ENCODE measurements at places on chromosomes 7 and 10.
A peak's percentile ranks its signal among the peaks of the same experiment; 100 is the strongest.

- no peak for DNase-seq
These were observed 114.3 kb downstream of the CDK14 start for GRCh38 chr7:90710466-90710850.

DNA sequence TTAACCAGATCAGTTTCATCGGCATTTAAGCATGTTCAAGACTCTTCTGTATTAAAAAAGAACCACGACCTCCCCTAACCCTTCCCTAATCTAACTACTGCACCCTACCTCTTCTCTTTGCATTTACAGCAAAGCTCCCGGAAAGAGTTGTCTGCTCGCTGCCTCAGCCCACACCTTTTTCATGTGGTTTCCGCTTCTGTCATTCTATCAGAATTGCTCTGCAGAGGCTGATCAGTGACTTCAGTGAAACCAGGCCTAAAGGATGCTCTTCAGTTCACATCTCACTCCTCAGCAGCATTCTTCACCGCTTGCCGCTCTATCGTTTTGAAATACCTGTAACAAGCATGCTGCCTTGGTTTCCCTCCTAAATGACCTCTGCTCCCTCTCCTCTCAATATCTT, 160.9 kb downstream of the SDK1 start:
- peak; percentile 28 for DNase-seq

- no peak for DNase-seq
These were observed 201.6 kb downstream of the SEMA3D start for GRCh38 chr7:84985073-84985784.

DNA sequence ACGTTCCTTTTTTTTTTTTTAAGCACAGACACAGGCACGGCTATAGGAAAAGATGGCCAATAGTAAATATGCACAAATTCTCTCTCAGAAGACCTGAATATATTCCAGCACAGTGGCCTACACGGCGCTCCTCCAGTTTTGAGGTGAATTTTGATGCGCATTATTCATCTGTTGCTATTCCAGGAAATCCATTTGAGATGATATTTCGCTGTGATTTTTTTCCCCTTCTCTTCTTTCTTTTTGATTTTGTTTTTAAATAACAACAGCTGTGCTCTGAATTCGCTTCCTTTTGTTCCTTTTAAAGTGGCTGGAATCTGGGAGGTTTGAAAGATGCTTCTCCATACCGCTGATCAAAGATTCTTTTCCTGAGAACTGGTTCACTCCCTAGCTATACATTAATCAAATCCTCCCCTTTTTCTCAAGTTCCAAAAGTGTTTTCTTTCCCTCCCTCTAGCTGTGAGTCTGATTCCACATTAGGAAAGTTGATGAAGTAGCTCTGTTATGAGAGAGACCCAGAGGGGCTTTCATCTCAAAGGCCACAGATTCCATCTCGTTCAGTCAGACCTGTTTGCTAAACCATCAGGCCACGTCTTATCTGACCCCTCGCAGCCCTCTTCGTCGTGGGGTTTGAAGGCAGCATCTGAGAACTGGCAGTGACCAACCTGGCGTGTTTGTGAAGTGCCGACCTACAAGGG, 602.7 kb upstream of the NRP1 start:
- DNase-seq, result no peak

DNA sequence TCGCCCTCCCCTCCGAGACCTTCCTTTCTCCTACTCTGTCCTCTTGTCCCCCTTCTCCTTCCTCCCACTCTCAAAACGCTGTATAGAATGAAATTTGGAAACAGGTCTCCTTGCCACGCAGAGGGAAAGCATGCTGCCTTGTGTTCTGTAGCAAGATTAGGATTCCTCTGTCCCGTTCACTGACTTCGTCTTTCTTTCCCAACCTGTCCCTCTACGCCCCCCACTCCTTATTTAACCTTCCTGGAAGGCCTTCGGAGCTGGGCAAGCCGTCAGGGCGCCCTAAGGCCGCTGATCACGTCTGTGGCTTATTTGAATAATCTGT, 1.3 kb downstream of the HOXA9 start:
- no peak for DNase-seq

DNA sequence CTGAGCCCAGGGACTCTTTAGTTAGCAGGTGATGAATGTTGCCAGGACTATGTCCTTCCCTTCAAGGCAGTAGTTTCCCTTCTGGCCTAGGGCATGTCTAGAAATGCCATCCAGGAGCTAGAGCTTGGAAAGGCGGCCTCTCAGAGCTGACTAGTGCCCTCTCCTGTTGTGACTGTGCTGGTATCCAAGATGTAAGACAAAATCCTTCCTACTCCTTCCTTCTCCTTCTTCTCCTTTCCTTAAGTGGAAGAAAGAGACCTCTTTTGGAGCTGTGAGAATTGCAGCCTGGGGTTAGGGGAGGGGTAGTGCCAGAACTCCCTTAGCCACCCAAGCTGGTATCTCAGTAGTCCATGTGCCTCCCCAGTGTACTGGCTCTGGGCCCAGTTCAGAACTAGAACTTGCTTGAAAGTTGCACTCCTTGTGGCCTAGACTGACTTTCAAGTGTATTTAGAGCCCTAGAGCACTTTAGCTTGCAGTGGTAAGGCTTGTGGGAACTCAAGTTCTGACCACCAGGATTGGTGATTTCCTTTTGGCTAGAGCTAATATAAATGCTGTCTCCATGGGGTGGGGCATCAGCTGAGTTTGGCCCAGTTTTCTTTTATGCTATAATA, 118.8 kb downstream of the NPSR1 start:
- DNase-seq, result no peak

GRCh38 chr7:38942431-38943051, 33.5 kb upstream of the VPS41 start:
- no peak for DNase-seq

- DNase-seq, result no peak
These were observed 154.2 kb upstream of the MINDY3 start for GRCh38 chr10:16014469-16014868.

DNA sequence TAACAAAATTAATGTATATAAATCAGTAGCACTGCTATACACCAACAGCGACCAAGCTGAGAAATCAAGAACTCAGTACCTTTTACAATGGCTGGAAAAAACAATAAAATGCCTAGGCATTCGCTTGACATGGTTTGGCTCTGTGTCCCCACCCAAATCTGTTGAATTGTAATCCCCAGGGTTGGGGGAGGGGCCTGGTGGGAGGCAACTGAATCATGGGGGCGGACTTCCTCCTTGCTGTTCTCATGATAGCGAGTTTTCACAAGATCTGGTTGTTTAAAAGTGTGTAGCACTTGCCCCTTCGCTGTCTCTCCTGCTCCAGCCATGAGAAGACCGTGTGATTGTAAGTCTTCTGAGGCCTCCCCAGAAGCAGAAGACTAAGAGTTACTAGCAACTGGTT, 8.6 kb downstream of the ZNF786 start:
- DNase-seq, result no peak

- no peak for DNase-seq
These were observed 1.8 kb upstream of the ZDHHC4 start for GRCh38 chr7:6575281-6576023.

GRCh38 chr10:104447906-104448305, 94.3 kb downstream of the CFAP58 start:
- no peak for DNase-seq

DNA sequence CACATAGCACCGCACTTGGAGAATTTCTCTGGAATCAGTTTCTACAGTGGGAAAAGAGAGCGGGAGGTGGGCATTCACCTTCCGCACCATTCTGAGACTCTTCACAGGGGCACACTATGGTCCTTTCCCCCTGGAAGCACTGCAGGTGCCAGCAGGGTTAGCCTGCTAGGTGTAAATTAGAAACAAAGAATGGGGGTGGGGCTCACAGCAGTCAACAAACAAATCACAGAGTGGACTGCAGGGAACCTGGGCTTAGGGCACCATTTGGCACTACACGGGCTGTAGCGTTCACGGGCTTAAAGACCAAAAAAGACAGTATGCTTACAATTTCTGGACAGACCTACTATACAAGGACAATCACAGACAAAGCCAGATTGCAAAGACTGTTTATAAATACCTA, 8.0 kb upstream of the PKD1L1 start:
- no peak for DNase-seq

DNA sequence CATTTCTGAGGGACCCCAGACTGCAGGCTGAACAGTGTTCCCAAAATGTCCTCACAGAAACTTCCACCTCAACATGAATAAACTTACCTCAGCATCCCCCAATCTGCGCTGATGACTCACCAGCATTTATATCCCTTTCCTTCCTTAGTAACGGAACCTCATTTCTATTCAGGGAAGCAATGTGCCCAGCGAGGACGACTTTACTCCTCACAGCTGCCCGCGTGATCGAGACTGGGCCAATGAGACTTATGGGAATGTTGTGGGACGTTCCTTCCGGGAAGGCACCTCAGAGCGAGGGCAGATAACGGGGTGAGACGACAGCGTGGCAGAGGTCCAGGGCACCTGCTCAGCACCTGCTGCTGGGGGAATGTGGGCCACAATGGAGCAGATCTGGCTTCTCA, 73.1 kb upstream of the CAMK2B start:
- no peak for DNase-seq

DNA sequence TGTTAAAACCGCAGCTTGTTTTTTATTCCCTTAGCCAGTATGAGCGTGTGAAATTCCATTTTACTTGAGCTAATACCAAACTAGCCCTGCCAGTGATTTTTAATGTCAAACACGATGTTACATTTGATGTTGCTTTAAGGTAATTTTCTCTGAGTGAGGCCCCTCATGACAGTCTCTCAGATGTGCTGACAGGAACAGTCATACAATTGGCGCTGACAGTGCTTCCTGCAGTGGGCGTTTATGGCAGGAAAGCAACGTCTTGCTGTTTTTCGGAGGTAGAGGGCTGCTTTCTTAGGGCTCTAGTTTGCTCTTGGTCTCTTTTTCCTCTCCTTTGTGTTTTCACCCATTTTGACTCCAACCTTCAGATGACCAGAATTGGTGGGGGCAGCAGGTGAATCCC, 19.3 kb downstream of the PON1 start:
- no peak for DNase-seq

DNA sequence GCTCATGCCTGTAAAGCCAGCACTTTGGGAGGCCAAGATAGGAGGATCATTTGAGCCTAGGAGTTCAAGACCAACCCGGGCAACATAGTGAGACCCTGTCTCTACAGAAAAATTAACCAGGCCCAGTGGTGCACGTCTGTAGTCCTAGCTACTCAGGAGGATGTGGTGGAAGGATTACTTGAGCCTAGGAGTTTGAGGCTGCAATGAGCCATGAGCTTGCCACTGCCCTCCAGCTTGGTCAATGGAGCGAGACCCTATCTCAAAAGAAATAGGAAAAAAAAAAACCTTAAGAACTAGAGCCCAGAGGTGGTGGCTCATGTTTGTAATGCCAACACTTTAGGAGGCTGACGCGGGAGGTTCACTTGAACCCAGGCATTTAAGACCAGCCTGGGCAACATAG, 2.2 kb downstream of the STRA8 start:
- no peak for DNase-seq

DNA sequence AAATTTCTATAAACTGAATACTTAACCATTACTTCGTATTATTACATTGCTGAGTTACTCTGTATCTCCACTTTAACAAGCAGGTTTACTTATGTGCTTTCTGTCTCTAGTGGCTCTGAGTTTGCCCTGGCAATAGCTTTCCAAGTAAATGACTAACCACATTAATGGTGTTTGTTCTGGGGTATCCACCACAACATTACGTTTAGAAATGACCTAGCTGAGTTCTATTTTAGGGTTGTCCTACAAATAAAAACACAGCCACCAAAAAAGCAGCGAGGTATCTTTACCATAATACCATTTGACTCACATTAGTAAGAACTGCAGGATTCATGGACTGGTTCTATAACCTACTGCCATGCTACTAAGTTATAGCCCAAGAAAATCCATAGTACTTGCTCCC, 83.1 kb downstream of the HIBADH start:
- no peak for DNase-seq

GRCh38 chr10:44416021-44416771, 31.3 kb upstream of the CXCL12 start:
- DNase-seq, result no peak

DNA sequence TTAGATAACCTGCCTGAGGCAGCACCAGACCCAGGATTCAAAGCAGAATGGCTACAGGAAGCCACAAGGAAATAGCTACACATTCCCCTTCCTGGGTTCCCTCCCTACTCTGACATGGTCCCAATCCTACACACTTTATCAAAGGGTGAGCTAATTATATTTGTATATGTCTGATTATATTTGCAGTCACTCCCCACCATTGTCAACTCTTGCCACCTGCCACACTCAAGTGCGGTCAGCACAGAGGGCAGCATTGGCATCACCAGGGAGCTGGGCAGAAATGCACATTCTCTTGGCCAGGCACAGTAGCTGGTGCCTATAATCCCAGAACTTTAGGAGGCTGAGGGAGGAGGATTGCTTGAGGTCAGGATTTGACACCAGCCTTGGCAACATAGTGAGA, 114.1 kb upstream of the PDLIM1 start:
- DNase-seq, result no peak

DNA sequence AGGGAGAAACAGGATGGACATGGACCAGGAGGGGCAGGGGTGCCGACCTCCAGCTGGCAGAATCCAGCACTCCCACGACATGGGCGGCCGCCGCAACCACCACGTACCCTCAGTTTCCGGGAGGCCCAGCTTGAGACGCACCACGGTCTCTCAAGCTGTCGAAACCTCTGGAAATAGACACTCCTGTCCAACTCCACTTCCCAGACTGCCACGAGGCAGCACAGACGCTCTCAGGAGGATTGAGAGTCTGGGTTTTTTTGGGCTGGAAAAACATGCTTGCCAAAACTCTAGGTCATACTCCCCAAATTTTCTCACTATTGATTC, 37.9 kb upstream of the PDGFA start:
- DNase-seq, result no peak

- DNase-seq, result no peak
These were observed 846 bp upstream of the LFNG start for GRCh38 chr7:2518737-2519118.

- DNase-seq, result no peak
These were observed 105.3 kb downstream of the AMPH start for GRCh38 chr7:38525857-38526256.

GRCh38 chr7:64881461-64882287, 21.4 kb upstream of the ZNF273 start:
- DNase-seq, result no peak

DNA sequence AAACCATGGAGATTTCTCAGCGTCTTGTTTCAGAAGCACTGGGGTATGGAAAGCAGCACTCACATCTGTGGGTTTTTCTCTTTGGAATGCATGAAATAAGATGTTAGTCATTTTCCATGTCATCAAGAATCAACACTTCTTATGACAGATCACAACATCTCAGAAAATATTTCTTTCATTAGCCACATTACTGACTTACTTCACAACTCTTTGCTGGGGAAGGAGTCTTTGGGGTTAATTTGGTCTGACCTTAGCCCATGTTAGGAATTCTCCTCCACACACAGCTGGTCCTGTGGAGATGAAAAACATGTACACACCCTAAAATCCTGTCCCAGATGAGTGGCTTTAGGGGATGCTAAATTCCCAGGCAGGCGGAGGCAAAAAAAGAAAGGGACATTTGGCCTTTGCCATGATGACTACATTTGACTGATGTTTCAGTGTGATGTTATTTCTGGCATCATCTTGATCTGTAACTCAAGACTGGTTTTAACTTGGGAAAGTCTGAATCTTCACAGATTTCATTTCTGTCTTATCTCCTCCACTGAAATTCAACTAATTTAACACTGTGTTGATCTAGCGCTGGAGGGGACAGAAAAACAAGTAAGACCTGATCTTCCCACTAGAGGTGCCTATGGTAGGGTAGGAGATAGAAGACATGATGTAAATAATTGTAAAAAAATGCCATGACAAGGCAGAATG, 363.2 kb downstream of the PRPF18 start:
- no peak for DNase-seq

- DNase-seq, result peak; percentile 45
These were observed at the start of gene WDR11 for GRCh38 chr10:120850911-120851865. Gene WDR11, plus strand, starts transcription at chr10:120851362. Its CDS starts 59 bp downstream, at chr10:120851421.
